ENCODE measurements at places on chromosomes 6 and 20.
A peak's percentile ranks its signal among the peaks of the same experiment; 100 is the strongest.

- DNase-seq, result no peak
These were observed 438.4 kb upstream of the SPTLC3 start for GRCh38 chr20:12570371-12570770.

DNA sequence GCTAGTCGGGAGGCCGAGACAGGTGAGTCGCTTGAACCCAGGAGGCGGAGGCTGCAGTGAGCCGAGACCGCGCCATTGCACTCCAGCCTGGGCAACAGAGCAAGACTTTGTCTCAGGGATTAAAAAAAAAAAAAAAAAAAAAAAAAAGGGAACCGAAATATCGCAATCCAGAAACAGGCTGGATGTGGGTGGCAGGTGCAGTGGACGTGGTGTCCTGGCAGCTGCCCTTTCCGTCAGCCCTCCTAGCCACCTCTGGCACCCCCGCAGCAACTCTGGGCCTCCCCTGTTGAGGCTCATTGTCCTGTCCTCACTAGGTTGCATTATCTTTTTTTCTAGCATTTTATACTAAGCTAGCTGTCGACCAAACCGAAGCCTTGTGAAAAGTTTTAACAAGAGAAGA, 113.5 kb downstream of the DTNBP1 start:
- DNase-seq, result no peak

- DNase-seq, result peak; percentile 6
These were observed 249.5 kb downstream of the BCKDHB start for GRCh38 chr6:80356000-80356399.

GRCh38 chr6:127383988-127384387, 40.6 kb upstream of the ECHDC1 start:
- DNase-seq, result no peak

DNA sequence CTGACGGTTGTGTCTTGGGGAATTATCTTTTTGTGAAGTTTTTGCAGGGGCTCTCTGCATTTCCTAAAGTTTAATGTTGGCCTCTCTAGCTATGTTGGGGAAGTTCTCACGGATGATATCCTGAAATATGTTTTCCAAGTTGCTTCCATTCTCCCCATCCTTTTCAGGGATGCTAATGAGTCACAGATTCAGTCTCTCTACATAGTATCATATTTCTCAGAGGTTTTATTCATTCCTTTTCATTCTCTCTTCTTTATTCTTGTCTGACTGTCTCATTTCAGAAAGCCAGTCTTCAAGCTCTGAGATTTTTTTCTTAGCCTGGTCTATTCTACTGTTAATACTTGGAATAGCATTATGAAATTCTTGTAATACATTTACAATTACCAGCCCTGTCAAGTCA, 61.3 kb downstream of the UNC5CL start:
- no peak for DNase-seq

DNA sequence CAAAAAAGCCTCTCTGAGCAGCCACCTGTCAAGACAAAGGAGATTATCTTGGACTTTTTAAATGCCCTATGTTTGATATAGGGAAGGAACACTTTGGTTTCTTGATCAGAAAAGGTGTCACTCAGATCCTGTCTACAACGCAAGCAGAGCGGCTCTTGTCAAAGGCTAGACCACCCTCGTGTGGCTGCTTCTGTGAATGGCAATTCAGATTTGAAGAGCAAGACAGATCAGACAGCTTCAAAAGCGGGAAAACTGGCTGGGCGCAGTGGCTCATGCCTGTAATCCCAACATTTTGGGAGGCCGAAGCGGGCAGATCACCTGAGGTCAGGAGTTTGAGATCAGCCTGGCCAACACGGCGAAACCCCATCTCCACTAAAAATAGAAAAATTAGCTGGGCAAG, 10.1 kb upstream of the NXT1 start:
- DNase-seq, result peak; percentile 74

- no peak for DNase-seq
These were observed 136.7 kb downstream of the MAP3K4 start for GRCh38 chr6:161128230-161128629.

DNA sequence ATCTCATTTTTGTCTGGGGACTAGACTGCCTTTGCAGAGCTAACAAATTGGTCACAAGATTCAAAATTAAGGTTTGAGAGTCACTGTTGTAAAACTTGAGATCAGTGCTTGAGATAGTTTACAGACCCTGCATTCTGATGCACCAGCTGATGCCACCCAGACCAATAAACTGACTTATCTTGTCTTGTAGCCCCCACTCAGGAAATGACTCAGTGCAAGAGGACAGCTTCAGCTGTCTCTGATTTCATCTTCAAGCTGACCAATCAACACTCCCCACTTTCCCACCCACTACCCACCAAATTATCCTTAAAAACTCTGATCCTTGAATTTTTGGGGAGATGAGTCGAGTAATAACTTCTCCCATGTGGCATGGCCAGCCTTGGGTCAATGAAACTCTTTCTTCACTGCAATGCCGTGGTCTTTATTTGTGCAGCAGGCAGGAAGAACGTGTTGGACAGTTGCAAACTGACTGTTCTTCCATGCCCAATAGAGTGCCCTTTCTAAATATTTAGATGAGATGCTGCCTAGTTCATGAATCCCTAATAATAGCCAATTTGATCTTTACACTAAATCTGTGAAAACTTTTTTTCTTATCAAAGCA, 48.3 kb upstream of the PROKR2 start:
- DNase-seq, result peak; percentile 85

DNA sequence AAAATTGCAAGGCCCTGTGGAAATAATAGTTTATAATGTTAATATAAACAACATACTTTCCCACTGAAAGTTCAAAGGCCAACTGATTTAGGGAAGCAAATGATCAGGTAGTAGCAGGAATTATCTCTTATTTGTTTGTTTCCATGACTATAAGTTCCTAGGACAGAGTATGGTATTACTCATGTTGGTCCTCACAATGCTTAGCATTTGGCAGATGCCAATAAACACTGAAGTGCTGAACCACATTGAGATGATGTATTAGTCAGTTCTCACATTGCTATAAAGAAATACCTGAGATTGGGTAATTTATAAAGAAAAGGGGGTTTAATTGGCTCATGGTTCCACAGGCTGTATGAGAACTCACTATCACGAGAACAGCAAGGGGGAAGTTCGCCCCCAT, 129.6 kb upstream of the NUP153 start:
- no peak for DNase-seq

GRCh38 chr6:79375635-79376337, 141.3 kb upstream of the HMGN3 start:
- no peak for DNase-seq

DNA sequence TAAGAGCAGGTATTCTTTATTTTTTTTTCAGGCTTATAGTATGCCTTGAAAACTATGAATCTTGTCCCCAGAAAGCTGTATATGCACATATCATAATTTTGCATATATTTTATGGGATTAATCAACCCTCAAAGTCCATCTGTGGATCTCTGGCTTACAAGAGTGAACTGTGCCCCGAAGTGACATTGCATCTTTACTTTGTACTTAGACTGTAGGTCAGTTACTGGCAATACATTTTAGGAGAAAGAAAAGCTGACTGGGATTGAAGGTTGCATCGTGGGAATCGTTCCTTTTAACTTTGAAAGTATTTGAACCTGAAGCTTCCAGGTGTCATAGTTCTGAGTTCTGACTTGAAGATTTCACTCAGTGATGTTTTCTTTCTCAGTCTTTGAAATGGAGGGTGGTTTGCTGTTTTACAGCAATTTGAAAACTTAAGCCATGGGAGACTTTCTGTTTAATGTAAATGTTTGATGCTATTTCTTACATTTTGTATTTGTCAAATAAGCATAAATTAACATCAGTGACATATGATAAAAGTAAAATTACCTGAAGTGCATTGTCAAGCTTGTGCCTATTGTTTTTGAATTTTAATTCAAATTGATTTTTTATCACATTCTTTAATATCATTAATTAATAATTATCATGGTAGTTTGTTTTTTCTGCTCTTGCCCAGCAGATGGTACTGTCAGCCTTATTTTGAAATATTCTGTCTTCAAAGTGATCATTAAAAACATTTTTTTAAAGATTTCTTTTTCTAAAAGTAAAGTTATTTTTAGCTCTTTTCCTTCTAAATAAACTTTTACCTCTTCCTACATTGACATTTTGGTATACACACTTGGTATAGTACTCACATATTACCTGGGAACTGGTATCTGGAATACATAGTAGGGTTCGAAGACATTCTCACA, 29.0 kb downstream of the L3MBTL3 start:
- no peak for DNase-seq

DNA sequence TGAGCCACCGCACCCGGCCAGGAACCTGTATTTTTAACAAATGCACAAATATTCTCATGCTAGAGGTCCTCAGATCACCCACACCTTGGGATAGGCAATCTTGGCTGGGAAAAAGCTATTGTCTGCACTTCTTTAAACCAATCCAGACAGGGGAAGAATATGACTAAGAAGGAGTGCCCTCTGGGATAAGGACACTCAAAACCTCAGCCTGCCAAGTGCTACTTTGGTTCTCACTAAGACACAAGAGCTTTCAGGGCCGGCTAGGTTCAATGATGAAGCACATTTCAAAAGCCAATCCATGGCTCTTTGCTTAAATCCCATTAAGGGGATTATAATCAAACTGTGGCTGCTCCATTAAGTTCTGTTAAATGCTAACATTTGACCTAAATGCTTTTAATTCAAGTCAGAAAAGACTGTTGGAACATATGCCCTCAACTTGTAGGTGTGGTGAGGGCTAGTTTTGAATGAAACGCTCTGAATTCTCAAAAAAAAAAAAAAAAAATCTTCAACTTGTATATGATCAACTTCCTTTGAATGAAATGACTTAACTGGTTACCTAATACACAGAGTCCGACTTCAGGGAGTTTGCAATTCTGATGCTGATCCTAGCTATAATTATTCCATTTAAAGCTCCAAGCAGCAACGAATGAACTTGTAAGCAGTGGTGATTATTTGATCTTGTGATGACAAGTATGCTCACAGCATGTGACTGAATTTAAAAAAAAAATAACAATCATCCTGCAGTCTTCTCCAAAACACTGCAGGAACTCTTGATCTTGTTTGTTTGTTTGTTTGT, 56.6 kb downstream of the SLC23A2 start:
- DNase-seq, result peak; percentile 64

DNA sequence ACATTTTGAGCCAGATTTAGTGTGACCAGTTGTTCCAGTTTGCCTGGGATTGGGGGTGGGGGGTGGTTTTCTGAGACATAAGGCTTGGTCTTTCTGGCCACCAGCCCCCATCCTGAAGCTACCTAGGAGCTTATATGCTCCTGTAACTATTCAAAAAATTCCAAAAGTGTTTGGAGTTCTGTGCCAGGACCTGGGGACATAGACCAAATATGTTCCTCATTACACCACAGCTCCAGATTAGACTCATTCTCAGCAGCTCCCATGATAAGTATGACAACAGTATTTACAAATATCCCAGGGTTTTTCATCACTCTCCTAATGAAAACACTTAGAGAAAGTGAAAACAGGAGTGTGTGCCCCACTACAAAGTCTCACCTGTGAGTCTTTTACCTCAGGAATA, 37.8 kb upstream of the RNF144B start:
- no peak for DNase-seq

GRCh38 chr6:166933396-166933795, 23.0 kb downstream of the RNASET2 start:
- no peak for DNase-seq

- peak; percentile 67 for DNase-seq
These were observed 44.8 kb downstream of the STK4 start for GRCh38 chr20:45011108-45011526.

DNA sequence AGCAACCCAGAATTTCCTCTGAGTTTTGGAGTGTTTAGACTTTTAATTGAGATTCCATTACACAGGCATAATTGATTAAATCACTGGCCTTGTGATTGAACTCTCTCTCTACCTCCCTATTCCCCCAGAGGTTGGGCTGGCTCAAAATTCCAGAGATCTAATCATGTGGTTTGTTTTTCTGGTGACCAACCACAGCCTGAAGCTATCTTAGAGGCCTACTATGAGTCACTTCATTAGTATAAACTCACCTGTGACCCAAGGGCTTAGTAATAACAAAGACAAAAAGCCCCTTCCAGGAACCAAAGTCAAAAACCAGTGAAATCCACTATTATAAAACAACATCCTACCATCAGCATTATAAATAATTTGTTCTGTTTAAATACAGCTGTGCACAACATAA, 992.5 kb upstream of the CITED2 start:
- peak; percentile 94 for DNase-seq

GRCh38 chr6:27280064-27280539, 32.0 kb downstream of the POM121L2 start:
- DNase-seq, result peak; percentile 51

- DNase-seq, result no peak
These were observed 38.6 kb upstream of the KIF16B start for GRCh38 chr20:16611817-16612216.

GRCh38 chr6:102902471-102902870, 1509.0 kb downstream of the GRIK2 start:
- DNase-seq, result no peak

GRCh38 chr6:155291291-155291690, 23.0 kb downstream of the TFB1M start:
- DNase-seq, result no peak

DNA sequence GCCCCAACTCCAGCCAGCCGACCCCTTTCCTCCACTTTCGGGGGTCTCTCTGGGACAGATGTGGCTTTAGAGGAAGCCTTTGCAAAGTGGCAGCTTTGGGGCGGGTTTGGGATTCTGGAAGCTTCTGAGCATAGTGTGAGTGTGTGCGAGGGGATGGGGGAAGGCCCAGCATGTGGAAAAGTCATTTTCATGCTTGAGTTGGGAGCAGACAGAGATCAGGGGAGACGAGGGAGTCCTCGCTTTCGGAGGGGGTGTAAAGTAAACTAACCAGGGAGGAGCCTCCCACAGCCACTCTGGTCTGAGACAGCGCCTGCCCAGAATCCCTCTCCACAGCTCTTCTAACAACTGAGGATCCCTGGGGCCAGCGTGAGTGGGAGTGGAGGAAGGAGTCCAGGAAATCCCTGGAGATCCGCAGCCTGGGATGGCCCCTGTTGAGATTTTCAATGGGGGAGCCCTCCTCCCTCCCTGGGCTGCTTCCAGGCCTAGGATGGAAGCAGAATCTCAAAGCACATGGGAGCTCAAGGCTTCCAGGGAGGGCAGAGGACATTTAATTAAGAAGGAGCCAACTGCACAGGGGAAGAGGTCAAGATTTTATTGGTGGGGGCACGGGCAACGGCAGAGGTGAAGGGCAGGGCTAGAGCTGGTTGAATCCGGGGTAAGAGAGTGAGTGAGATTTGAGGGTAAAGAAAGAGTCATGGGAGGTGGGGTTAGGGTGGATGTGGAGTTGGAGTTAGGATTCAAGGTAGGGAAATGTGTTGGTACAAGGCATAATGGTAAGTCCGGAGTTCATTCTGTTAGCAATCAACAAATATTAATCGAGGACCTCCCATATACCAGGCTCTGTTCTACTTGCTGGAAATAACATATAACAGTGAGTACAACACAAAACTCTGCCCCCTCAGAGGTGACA, 102.3 kb upstream of the FOXP4 start:
- DNase-seq, result no peak

- no peak for DNase-seq
These were observed 181.1 kb upstream of the STXBP5 start for GRCh38 chr6:147023148-147023547.

DNA sequence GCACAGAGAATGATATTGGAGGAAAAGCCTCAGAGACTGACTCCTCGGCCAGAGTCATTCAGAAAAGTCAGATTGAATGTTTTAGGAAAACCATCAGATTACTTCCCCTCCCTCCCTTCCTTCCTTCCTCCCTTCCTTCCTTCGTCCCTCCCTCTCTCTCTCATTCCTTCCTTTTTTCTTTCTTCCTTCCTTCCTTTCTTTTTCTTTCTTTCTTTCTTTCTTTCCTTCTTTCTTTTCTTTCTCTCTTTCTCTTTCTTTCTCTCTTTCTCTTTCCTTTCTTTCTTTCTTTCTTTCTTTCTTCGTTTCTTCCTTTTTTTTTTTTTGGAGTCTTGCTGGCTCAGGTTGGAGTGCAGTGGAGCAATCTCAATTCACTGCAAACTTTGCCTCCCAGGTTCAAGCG, 7.4 kb downstream of the OCSTAMP start:
- no peak for DNase-seq
